Right atrium auricular region (tissue), 2 donors: ENCODE measurements at places on chromosomes 3 and 15.

DNA sequence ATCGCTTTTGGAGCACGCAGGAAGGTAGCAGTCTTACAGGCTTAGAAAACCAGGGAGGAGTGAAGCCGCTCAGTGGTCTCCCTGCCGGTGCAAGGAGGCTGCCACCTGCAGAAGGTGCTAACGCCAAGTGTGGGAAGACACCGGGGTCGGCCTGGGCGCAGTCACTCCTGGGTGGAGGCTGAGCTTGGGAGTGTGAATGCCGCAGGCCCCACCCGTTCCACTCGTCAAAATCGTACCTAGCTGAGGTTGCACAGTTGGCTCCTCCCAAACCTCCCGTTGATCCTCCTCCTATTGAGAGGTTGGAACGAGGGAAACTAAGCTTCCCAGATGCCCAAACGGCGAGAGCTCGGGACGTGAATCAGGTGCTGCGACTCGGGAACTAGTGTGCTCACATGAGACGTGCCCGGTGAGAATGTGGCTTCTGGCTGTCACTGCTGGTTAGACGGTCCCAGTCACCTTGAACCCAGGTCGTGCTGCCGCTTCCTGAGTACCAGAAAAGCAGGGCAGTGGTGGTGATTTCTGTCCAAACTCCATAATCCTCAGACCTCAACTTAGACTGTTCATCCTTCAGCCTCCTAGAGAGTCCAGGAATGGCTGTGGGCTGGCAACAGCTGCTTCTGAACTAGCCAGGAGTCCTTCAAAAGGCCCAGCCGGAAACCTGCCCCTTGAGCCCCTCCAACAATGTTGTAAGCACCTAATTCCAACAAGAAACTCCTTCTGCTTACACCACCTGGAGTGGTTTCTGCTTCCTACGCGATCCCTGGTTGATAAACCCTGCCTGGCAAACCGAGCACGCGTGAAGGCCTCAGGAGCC, 156.0 kb downstream of the XXYLT1 start:
- DNase-seq = no peak

- no peak for DNase-seq
Observed at GRCh38 chr15:92779874-92780273, 120.2 kb upstream of the CHD2 start.

DNA sequence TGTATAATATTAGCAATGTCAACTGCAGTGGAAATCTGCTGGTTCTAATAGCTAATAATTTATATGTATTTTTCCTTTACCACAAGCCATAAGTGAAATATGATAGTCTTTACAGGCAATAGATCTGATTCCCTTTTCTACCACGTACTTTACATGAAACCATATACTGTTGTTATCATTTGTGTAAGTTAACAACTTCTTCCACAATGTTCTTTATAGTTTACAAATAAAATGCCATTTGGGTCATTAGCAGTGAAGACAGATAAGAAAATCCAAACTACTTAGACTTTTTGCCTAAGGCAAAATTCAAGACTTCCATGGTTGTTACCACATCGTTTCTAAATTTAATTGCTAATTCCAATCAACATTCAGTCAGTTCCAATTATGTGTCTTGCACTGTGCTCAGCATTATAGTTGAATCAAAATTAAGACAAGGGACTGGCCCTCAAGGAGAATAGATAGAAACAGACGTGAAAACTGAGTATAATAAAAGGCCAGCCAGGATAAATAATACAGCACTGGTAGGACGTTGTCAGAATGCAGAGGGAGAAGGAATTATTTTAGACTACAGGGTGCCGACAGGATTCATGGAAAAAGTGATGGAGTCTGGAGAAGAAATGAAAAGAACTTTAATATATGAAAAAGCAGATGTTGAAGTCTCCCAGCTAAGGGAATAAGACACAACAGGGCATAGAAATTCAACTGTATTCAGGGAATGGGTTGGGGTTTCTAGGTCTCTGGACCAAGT, 249.8 kb downstream of the ALCAM start:
- DNase-seq = no peak

GRCh38 chr15:85690561-85691231, 104.0 kb downstream of the KLHL25 start:
- no peak for DNase-seq

DNA sequence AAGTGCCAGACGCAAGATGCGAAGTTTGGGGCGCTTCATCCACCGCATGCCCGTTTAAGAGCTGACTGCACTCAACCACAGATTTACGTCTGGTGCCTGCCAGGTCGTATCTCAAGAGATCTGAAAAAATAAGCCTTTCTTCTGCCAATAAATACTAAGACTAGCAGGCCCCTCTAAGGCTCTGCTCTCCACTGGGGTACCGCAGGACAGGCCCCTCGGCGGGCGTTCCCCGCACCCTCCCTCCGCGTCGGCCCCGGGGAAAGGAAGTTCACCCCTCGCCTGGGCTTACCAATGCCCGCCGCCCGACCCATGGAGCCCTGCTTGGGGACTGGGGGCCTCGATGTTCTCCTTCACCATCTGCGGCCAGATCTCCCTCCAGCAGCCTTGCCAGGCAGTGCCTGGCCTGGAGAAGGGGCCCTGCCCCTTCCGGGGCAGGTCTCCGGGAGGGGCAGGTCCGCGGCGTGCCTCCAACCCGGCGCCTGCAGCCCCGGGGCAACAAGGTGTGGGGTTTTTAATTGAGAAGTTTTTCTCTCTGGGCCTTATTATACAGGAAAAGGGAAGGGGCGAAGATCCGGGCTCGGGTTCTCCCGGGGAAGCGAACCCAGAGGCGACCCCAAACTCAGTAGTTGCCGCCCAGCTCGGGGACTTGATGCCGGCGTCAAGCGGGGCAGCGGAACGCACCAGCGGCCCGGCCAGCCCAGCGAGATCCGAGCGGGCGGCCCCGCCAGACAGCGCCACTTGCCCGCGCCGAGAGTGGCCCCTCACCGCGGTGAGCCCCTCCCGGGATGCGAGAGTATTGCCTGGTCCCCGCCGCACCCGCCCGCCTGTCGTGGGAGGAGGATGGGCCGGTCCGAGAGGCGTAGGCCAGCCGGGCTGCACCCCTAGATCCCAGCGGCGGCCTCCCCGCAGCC, 735 bp downstream of the GOLGA8B start:
- DNase-seq = no peak

- no peak for DNase-seq
Observed at GRCh38 chr3:13213911-13214846, 140.9 kb upstream of the IQSEC1 start.

DNA sequence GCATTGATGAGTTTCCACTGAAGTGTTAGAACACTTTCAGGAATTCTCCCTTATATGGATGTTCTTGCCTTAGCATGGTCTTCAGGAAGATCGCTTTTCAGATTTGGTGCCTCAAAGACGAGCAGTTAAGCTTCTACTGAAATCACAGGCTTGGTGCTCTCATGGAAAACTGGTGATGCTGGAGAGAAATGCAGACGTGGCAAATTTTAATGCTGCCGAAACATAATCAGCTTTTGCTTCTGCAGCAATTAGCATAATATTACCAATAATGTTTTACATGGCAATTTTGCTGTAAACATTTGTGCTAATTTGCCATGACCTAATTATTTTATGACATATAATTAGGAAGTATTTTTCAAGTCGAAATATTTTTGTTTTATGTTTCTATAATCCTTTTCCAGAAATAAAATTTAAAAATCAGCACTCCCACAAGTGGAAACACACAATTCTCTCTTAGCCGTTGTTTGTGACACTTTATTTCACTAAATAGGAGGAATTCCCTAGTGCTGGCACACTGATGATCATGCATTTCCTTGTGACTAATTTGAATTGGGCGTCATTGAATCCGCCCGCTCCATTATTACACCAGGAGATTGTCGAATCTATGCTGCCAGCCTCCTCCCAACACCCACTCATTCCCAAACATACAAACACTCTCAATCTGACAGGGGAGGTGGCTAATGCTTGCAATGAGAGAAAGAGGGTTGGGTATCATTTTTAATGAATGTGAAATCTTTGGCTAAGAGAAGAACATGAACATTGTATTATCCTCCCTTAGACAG, 506.8 kb upstream of the PPP2R3A start:
- no peak for DNase-seq

DNA sequence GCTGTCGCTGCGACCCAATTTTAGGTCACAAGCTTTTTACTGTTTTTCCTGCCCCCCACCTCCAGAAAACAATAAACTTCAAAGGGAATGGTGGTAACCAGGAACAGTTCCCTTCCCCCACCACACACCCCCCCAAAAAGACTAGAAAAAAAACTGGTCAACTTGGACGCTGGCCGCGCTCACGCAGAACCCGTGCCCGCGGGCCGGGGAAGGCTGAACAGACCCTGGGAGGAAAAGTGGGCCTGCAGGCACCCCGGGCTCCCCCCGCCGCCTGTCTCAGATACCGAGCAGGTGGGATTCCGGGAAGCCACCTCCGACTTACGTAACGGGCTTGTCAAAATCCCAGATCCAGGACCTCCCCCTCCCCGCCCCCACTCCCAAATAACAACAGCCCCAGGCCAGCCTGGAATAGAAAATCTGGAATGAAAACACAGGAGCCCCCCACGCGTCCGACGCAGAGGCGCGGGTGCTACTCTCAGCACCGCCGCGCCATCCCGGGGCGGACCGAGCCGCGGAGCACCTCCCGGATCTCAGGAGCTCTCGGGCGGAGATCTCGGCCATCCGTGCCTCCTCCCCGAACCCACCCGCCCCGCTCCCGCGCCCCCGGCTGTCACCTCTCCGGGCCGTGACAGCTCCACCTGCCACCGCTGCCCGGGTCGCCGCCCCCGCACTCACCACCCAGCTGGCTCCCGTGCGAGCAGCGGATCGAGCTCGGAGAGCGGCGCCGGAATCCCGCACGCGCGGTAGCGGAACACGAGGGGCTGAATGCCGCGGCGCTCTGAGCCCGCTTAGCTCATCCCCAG, 557 bp downstream of the DENND4A start:
- peak; percentile 69 for DNase-seq

GRCh38 chr3:195411836-195412235, 31.0 kb downstream of the ACAP2 start:
- DNase-seq = no peak

DNA sequence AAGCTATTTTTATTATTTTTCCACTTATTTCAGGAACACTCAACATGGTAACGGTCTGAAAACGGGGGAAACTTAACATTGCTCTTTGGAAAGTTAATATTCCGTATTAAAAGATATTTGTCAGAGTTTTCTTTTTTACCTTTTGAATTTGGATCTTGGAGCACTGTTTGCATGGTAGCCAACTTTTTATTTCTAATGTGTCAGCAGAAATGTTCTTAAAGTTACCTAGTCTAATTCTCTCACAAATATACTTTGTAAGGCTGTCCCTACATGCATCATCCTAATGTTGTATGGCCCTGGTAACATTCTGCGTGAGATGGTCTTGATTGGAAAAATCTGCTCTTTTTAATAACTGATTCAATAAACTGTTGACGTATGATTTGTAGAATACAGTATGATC, 719.5 kb downstream of the FHIT start:
- no peak for DNase-seq

DNA sequence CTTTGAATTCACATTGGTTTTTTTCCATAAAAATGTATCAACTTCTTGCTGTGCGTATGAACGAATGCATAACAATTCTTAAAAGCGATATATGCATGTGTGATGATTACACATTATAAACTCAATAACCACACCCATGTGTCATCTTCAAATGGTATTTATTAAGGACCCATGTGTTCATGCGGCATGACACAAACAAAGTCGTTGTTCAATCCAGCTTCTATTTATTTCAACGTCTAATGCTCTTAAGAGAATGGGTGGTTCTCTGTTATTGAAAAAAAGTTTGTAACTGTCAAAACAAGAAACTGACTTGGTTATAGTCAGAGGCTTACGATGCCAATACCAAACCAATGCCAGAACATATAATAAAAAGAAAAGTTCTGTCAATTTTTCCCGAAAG, 195.9 kb downstream of the FOXP1 start:
- no peak for DNase-seq

DNA sequence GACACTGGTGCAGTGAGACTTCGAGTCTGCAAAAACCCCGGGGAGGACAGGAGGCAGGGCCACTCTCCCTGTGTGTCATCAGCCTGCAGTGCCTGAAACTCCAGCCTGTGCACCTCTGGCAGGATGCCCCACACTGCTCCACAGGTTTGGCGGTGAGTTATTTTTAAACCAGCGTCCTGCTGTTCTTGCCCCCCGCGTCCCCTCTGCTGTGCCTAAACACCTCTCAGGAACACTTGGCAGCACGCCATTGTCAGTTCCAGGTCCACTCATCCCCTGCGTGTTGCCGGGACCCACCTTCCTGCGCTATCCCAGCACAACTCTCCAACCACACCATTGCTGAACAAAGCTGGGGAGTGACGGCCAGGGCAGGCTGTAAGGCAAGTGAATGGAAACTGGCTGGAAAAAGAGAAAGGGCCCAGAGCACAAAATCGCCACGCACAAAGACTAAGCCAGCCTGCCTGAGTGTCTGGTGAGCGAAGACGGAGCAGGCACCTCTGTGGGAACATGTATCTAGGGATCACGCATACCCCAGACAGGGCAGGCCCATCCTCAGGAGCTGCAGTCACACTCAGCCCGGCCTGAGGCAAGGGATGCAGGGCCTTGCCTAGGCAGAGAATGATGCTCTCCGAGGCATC, 3.1 kb upstream of the PLA2G4F start:
- DNase-seq = peak; percentile 69

GRCh38 chr15:25797511-25797935, 65.6 kb downstream of the ATP10A start:
- DNase-seq = peak; percentile 49

GRCh38 chr3:111810909-111811308, 48.2 kb upstream of the PHLDB2 start:
- DNase-seq = no peak

GRCh38 chr3:127328421-127328820, 40.6 kb upstream of the PRR20G start:
- DNase-seq = no peak

- no peak for DNase-seq
Observed at GRCh38 chr3:4722103-4722502, 229.0 kb downstream of the ITPR1 start.

- no peak for DNase-seq
Observed at GRCh38 chr3:30642849-30643361, 36.5 kb downstream of the TGFBR2 start.

DNA sequence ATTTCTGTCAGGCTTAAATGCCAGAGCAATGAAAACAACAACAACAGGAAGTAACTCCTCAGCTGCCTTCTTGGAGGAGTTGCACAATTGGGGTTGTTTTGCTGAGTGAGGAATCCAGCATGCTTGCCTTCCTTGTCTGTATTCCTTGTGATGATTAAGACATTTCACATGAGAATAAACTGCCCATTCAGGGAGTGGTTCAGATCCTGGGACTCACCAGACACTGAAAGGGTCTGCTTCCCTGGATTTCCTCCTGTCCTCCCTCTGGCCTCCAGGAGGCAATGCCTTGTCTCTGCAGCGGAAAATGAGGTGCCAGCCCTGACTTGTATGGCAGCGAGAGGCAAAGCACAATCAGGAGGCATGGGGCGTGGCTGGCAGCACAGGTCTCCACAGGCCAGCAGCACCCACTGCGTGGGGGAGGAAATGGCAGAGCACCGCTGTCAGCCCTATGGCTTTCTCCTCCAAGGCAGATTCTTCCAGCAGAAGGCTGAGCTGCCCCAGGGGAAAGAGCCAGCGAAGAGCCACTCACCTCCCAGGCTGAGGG, 41.5 kb downstream of the RBP2 start:
- DNase-seq = no peak
